ENCODE measurements at places on chromosomes 11 and 22.

- DNase-seq, result no peak
Observed at GRCh38 chr11:72519220-72519881, 85.0 kb upstream of the CLPB start.

- no peak for DNase-seq
Observed at GRCh38 chr11:68053981-68054812, 15.4 kb downstream of the TCIRG1 start.

DNA sequence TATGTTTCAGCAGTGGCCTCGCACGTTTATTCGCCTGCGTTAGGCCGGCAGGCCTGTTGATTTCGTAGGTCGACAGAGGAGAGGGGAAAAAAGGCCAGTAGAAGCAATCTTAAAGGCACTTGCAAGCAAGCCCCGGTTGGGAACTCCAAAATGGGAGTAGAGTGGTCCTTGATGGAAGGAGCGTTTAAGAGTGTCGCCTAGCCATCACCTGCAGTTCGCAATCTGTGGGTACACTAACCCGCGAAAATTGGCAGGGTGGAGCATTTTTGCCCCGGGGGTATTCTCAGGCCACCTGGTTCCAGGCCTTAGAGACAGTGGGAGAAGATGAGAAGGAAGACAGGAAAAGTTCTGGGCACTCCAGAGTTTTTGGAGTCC is 1.1 kb downstream of the EWSR1 start:
- no peak for DNase-seq

- no peak for DNase-seq
Observed at GRCh38 chr11:128098781-128099180, 488.6 kb downstream of the ETS1 start.

GRCh38 chr22:20111045-20111688 is 4.7 kb upstream of the RANBP1 start:
- DNase-seq, result no peak

DNA sequence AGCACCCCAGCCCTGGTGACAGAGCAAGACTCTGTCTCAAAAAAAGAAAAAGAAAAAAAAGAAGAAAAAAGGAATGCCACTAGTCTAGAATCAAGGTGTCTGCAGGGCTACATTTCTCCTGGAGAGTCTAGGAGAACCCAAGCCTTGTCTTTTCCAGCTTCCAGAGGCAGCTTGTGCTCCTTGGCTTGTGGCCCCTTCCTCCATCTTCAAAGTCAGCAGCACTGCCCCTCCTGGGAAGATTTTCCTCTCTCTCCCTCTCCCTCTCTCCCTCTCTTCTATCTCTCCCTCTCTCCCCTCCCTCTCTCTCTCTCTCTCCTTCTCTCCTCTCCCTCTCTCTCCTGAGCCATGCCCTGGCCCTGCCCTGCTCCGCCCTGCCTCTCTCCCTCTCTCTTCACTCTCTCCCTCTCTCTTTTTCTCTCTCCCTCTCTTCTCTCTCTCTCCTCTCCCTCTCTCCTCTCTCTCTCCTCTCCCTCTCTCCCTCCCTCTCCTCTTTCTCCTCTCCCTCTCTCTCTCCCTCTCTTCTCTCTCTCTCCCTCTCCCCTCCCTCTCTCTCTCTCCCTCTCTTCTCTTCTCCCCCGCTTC is 97.7 kb upstream of the FGF3 start:
- no peak for DNase-seq

DNA sequence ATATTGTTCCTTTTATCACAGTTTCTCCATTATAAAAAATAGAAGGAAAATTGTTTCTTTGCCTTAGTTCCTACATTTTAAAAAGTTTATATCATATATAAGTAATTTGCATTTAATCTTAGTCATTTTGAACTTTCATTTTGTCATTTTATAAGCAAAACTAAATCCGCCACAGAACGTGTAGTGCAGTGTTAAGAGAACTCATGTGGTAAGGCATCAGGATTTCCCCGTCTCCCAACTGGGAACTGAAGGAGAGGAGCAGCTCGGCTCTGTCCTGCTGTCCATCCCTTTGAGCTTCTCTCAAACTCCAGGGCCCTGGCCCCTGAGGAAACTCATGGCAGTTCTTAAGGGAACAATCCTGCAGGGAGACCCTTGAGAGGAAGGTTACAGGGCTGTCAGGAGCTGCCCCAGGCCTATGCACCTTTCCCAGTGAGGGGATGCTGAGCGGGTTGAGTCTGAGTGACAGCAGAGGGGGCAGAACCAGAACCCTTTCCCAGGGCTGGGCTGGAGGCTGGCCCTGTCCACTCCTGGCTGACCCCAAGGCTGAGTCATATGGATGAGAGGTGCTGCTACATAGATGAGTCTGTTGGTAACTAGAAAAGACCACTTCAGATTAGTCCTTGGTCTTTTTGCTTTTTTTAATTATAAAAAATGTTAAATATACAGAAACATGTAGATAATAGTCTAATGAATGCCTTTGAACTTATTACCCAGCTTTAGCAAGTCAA is 333.1 kb downstream of the TBC1D22A start:
- DNase-seq, result no peak

GRCh38 chr11:134581966-134582769 is 170.1 kb upstream of the B3GAT1 start:
- no peak for DNase-seq

GRCh38 chr11:112771851-112772250 is 189.4 kb upstream of the NCAM1 start:
- no peak for DNase-seq

- DNase-seq, result no peak
Observed at GRCh38 chr11:75223954-75224643, 16.5 kb upstream of the TPBGL start.

GRCh38 chr11:46120346-46121300 is 631 bp downstream of the PHF21A start:
- DNase-seq, result no peak

DNA sequence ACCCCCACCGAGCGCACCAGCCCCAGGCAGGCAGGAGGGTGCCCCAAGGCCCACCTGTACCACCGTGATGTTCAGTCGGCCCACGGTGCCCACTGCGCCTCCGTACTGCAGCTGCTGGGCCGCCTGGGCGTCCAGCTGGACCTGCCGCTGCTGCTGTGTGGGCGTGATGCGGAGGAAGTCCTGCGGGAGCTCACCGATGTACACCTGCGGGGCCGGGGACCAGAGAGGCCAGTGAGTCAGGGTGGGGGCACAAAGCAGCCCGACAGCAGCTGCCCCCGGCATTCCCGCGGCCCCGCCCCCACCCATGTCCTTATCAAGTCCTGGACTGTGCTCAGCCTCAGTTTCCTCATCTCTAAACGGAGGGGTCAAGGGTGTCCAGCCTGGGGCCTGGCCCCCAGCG is 13.8 kb downstream of the TOLLIP start:
- no peak for DNase-seq

DNA sequence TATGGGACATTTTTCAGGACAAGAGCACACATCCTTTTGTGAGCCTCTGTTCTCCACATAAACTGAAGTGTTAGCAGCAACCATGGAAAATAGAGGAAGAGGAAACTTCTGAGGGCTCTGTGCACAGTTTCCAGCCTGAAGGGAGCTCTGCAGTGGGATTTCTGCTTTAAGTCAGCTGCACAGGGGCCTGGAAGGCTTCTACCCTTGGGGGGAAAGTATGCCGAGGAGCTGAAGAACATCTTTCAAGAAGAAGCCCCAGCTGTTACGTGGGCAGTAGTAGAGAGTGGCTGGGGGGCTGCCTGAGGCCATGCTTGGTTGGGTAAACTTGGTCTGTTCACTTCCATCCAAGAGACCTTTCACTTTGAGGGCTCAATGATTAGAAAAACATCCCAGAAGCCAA is 82.7 kb upstream of the EED start:
- DNase-seq, result no peak

- no peak for DNase-seq
Observed at GRCh38 chr11:121268581-121268980, 24.0 kb upstream of the SC5D start.

DNA sequence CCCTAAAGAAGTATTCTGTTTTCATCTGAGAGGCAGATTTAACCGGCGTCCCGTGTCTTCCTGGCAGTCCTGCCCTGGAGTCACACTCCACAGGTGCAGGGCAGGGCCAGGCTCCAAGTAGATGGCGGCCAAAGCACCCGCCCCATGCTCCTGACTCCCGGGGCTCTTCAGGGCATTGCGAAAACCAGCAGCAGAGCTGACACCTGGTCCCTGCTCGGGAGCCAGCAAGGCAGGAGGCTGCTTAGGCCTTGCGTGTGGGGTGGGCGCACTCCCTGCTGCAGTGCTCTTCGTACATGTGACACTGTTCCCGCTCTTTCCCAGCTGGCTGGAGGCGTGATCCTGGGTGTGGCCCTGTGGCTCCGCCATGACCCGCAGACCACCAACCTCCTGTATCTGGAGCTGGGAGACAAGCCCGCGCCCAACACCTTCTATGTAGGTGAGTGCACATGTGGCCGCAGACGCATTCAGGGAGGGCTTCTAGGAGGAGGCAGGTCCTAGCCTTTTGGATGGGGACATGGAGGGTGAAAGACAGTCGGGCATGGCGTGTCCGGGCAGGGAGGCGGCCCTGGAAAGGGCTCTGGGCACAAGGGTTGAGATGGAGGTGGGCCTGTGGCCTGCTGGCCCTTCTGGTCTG is 10.3 kb upstream of the TSSC4 start:
- DNase-seq, result no peak

DNA sequence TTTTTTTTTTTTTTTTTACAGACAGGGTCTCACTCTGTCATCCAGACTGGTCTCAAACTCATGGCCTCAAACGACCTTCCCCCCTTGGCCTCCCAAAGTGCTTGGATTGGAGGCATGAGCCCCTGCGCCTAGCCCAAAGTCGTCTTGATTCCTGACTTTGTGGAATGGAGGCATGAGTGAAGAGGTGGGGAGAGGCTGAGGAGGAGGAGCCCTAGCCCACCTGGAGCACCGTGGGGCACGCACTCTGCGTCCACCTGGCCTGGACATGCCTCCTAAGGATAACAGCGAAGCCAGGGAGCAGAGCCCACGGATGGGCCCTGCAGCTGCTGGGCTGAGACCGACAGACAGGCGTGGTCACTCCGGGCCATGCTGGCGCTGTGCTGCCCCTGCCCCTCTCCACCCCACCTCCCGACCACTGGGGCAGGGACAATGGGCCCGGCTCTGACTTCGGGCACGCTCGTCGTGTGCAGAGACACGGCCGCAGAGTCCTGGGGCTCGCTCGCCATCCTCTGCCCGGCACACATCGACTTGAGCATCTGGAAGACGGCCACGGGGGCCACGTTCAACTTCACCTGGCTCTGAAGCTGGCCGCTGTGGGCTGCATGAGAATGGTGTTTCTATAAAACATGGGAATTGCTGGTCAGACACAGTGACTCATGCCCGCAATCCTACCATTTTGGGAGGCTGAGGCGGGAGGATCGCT is 34.8 kb downstream of the LRRC74B start:
- DNase-seq, result no peak

DNA sequence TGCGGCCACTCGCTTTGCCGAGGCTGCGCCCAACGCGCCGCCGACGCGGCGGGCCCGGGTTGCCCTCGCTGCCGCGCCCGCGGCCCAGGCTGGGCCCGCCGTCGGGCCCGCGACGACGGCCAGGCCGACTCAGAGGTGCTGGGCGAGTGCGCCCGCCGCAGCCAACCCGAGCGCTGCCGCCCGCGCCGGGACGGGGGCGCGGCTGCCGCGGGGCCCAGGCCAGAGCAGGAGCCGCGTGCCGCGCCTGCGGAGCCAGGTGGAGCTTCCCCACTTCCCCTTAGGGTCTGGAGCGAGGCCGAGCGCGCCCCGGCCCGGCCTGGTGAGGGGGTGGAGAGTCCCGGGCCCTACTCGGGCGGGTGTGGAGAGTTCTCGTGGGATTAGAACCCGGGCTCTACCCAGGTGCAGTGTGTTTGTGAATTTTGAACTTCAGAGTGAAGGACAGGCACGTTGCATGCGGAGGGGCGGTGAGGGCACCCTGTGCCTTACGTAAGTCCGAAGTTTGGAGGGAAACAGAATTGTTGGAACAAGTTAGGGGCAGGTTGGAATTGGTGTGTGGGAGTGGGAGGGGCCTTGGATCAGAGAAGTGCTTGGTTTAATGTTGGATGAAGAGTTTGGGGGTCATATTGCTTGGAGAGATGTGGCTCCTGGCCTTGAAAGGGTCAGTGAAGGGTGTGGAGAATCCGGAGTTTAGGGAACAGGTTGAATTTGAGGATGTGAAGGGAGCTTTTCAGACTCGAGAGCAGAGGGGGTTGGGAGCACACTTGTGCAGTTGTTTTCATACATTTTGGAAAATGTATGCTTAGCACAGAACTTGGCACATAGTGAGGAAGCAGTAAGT is 697 bp downstream of the RNF169 start:
- no peak for DNase-seq

- DNase-seq, result no peak
Observed at GRCh38 chr22:39658367-39658766, 87.8 kb downstream of the CACNA1I start.

DNA sequence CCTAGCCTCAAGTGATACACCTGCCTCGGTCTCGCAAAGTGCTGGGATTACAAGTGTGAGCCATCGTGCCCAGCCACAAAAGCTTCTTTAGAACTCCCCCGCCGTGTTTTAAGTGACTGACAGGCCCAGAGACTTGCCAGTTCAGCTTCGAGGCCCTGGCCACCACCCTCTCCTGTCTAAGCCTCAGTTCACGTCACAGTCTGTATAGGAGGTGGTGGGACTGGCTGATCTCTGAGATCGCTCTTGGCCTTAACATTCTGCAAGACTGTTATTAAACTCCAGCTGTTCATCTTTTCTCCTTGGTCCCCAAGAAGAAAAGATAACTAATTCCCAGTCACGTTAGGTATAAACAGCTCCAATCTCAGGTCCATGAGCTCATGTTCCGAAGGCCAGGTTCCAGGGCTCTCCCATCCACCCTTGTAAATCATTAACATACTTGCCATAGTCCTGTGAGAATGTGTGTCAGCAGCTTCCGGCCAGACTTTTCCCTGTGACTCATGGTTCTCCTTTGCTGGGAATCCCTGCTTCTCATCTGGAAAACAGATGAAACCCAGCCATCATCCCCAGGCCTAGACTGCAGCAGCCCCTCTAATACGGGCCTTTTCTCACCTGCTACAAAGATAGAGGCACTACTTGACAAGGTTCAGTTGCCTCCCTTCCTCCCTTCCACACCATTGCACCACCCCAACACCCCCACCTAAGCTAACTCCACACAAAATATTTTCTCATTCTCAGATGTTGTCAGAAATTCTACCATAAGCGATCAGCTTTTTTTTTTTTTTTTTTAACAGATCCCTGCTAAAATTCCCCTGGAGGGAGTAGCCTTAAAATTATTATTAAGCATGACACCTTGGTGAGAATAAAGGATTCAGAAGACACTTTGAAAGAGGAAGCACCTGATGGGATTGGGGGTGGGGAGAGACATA is 5.6 kb upstream of the KIAA0930 start:
- DNase-seq, result no peak

GRCh38 chr11:111213256-111213655 is 32.3 kb upstream of the POU2AF2 start:
- DNase-seq, result no peak

GRCh38 chr22:48941903-48942575 is 885.6 kb downstream of the BRD1 start:
- no peak for DNase-seq

GRCh38 chr11:36347384-36347906 is 51.4 kb downstream of the PRR5L start:
- DNase-seq, result no peak

- DNase-seq, result no peak
Observed at GRCh38 chr11:47391711-47392432, 13.5 kb upstream of the SPI1 start.

DNA sequence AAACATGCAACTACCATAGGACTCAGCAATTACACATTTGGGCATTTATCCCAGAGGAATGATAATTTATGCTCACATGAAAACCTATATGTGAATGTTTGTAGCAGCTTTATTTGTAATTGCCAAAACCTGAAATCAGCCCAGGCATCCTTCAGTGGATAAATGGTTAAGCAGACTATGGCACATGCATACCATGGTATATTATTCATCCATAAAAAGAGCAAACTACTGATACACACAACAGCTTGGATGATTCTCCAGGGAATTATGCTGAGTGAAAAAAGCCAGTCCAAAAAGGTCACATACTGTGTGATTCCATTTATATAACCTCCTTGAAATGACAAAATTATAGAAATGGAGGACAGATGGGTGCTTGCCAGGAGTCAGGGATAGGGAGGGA is 86.7 kb downstream of the ALX4 start:
- DNase-seq, result no peak
